Upper lobe of left lung (tissue), 6 donors: ENCODE measurements at places on chromosomes 12 and 14. TPM values are rescaled to one million over a fixed set of nuclear protein-coding genes. Genes with fewer than 3 reads are reported as not detected.

KRT79 gene
- 1.0 TPM for total RNA-seq

LRRC10 gene
- not detected for total RNA-seq

RNF212B gene
- total RNA-seq: not detected

GRCh38 chr12:57498571-57498970 is 10.7 kb downstream of the MARS1 start:
- peaks cover 44% of the 10 kb centered on the region for H3K36me3 ChIP-seq
- H3K27ac ChIP-seq: no peak overlapping the region

DNA sequence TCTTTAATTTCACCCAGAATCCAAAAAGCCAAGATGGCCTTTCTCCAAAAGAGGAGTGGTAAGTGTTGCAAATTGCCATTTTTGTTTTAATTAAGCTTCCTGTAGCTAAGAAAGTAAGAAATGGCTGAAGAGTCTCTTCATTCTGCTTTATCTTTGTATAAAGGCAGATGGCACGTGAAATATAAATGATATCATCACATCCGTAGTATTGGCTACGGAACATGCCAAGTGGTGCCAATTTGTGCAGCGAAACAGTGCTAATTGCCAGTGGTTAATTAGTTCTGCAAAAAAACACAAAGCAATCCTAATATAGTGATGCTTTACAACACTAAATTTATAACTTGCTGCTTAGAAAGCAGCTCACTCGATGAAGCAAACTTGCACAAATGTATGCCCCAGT is 29.4 kb downstream of the PLEKHG7 start:
- DNase-seq: no peak
- H3K4me1 ChIP-seq: peaks cover 5% of the 10 kb centered on the region
- no peaks in the 10 kb centered on the region for H3K36me3 ChIP-seq
- H3K27me3 ChIP-seq: no peaks in the 10 kb centered on the region
- H3K4me3 ChIP-seq: no peak overlapping the region

- no peak overlapping the region for H3K27ac ChIP-seq
- H3K27me3 ChIP-seq: no peaks in the 10 kb centered on the region
- DNase-seq: no peak
- H3K4me1 ChIP-seq: no peaks in the 10 kb centered on the region
- no peaks in the 10 kb centered on the region for H3K36me3 ChIP-seq
- H3K4me3 ChIP-seq: no peak overlapping the region
Observed at GRCh38 chr12:4962539-4963486, 53.1 kb downstream of the KCNA1 start.

GRCh38 chr12:59234391-59234790 is 314.1 kb upstream of the LRIG3 start:
- H3K27ac ChIP-seq: no peak overlapping the region
- DNase-seq: no peak
- no peaks in the 10 kb centered on the region for H3K4me1 ChIP-seq
- no peak overlapping the region for H3K4me3 ChIP-seq
